ENCODE measurements at places on chromosomes 12 and 14.

DNA sequence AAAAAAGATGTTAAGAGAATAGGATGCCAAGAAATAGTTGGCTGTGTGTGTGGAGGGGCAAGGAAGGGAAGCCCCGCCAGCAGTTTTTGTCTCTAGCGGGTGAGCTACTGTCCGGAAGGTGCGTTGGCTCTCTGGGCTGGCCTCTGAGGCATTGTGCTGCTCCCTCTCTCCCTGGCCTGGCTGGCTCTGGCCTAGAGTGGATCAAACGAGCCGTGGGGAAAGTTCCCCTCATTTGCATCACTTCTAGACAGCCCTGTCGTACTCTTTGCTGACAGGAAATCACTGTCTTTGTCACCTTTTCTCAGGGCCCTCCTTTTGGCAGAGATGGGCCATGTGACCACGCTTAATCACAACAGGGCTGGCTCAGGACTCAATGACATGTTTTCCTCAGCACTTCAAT is 236.1 kb upstream of the NPAS3 start:
- no peak for DNase-seq

GRCh38 chr12:104456417-104456949 is at the start of gene CHST11:
CHST11 (plus strand) TSS chr12:104456948.
- DNase-seq, result peak; percentile 65

- no peak for DNase-seq
These were observed 311.2 kb downstream of the CACNA1C start for GRCh38 chr12:2363836-2364609.

- no peak for DNase-seq
These were observed 110.9 kb upstream of the DNM1L start for GRCh38 chr12:32568228-32568627.

DNA sequence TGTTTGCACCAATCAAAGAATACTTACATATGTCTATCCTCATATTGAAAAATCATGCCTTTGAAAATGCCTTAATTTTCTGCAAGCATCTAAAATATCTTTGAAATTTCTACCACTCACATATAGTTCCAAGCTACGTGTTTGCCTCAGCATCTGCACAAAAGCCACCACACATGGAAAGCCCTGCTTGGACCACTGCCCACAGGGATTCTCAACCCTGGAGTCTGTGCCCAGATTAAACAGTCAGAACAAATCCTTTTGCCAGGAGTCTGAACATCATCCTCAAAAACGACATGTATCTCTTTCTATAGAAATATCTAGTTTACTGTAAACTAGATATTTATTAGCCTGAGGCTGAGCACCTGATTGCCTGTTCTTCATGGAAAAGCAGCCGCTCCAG is 32.6 kb downstream of the ARMH4 start:
- DNase-seq, result no peak

- no peak for DNase-seq
These were observed 154.2 kb downstream of the PCNX1 start for GRCh38 chr14:71061458-71061857.

GRCh38 chr12:52070185-52070925 is 577 bp downstream of the ATG101 start:
- DNase-seq, result no peak

DNA sequence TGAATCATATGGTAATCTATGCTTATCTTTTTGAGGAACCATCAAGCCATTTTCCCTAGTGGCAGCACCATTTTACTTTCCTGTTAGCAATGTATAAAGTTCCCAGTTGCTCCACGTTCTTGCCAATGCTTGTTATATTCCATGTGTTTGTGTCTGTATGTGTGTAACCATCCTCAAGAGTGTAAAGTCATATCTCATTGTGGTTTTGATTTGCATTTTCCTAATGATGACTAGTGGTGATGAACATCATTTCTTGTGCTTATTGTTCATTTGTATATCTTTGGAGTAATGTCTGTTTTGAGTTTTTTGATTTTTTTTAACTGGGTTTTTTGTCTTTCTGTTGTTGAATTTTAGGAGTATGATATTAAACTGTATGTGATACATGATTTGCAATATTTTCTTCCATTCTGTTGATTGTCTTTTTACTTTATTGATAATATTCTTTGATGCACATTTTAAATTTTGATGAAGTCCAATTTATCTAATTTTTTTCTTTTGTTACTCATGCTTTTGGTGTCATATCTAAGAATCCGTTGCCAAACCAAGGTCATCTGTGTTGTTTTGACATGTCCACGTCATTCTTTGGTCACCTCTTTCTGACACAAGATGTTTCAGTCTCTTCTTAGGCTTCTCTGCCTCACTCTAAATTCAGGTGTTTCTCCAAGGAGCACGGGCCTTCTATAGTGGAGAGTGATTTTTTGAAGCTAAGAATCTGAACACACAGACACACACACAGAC is 36.1 kb downstream of the PPHLN1 start:
- DNase-seq, result no peak

DNA sequence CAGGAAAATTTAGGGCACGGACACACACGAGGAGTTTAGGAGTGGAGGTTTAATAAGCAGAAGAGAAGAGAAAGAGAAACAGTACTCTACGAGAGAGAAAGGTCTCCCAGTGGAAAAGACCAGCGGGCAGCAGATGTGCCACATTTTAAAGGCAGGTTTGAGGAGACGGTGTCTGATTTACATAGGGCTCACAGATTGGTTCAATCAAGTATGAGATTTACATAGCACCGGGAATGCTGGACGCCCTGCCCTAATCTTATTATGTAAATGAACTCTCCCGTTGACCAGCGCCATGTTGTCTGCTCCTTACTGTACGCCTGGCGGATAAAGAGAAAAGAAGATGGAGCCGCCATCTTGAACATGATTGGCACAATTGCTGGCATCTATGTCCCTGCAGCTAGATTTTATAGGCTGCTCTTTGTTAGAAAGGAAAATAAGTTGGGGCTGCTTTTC is 17.9 kb downstream of the NFKBIA start:
- no peak for DNase-seq

- no peak for DNase-seq
These were observed 12.7 kb upstream of the SERPINA1 start for GRCh38 chr14:94401083-94401482.

DNA sequence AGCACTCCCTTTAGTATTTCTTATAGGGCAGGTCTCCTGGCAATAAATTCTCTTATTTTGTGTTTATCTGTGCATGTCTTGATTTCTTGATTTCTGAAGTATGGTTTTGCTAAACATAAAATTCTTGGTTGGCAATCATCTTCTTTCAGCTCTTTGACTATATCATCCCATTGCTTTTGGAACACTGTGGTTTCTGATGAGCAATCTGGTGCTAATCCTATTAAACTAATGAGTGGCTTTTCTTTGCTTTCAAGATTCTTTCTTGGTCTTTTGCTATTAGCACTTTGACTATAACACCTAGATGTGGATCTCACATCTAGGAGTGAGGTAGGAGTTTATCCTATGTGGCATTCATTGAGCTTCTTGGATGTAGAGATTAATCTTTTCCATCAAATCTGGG is 120.7 kb upstream of the MED13L start:
- no peak for DNase-seq

DNA sequence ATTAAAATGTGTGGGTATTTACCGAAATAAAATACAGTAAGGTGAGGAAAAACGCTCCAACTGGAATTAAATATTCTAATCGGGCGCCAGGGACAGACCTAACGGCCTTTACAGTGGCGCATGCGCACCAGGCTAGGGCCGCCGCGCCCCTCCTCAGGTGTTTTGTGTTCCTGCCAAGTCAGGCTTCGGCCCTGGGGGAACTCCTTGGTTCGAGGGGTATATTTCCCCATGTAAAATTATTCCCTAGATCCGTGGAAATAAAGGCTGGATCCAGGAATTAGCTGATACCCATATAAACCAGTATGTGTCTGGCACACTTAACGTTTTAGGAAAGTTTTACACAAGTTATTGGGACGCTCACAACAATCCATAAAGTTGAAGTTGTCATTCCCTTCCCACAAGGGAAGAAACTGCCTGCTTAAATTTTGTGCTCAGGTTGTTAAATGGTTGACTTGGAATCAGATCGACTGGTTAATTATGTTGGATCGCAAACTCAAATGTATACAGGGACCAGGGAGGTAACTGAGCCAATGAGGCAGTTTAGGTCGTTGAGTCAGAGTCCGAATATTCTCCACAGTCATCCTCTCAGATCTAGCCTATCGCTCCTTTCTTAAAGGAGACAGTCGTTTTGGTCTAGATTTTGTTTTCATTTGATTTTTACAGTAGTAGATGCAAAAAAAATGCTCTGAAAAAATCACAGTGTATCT is 621 bp upstream of the ANAPC7 start:
- DNase-seq, result peak; percentile 73

DNA sequence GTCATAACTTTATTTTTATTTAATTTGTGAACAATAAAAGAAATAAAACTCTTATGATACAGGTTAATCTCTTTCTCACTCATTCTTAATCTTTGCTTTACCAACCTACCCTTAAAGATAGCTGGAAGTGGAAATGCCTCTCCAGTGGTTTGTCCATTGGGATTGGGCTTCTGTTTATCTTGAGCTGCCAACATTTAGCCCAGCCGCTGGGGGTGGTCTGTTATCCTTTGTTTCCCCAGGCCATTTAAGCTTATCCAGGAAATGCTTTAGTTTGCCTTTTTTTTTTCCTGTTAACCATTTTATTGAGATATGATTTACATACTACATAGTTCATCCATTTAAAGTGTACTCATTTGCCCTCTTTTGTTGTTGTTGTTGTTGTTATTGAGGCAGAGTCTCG is 8.2 kb downstream of the TDG start:
- no peak for DNase-seq

GRCh38 chr12:46818642-46819041 is 7.2 kb downstream of the SLC38A4 start:
- no peak for DNase-seq

DNA sequence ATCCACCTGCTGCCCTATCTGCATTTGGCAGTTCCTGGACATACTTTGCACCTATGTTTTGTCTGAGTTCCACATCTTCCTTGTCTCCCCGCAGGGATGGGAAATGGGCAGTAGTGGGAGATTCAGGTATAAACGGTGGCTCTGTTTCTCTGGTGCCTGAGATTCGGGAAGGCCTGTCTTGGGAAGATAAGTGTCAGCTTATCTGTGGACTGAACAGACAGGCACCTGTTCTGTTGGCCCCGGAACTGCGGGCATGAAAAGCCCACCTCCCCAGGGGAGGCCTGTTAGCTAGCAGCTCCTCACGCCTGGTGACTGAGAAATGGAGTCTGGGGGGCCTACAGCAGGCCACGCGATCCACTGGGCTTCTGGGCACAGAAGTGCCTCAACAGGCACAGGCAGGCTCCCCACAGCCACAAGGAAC is 5.8 kb downstream of the PHB2 start:
- no peak for DNase-seq

- no peak for DNase-seq
These were observed 475.6 kb upstream of the MIS18BP1 start for GRCh38 chr14:45728434-45729225.

GRCh38 chr12:68374307-68374982 is 42.3 kb upstream of the MDM1 start:
- DNase-seq, result no peak

DNA sequence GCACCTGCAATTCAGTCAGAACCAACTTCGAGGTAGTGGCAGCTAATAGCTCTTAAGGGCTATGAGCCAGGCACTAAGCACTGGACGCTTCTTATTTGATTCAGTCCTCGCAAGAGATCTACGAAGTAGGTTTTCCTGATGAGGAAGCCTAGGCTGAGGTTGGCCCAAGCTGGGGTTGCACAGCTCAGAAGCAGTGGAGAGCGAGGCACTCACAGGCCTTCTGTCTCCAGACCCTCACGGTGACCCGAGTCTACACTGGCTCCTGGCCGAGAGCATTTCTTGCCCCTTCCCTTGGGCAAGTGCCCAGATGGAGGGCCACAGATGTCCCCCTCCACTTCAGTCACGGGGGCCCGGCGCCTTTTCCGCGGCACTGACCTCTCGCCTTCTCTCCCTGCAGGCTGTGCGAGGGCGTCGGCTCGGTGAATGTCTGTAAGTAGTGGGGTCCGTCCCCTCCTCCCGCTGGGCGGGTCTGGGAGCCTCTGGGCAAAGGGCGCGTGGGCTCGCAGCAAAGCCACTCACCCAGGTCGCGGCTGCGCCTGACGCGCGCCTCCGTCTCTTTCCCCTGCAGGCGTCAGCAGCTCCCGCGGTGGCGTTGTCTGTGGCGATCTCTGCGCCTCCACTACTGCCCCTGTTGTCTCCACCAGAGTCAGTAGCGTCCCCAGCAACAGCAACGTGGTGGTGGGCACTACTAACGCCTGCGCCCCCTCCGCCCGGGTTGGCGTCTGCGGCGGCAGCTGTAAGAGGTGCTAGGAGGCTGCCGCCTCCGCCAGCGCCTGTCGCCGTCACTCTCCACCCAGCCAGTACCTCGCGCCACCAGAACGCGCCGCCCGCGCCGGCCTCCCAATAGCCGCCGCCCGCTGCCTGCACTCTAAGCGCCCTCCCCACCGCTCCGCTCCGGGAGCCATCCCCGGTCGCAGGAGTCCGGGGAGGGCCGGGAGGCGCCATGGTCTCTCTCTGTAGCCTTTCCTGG is 13.1 kb downstream of the KRT83 start:
- DNase-seq, result peak; percentile 48

GRCh38 chr12:47757364-47757839 is 1.3 kb downstream of the RAPGEF3 start:
- DNase-seq, result no peak

DNA sequence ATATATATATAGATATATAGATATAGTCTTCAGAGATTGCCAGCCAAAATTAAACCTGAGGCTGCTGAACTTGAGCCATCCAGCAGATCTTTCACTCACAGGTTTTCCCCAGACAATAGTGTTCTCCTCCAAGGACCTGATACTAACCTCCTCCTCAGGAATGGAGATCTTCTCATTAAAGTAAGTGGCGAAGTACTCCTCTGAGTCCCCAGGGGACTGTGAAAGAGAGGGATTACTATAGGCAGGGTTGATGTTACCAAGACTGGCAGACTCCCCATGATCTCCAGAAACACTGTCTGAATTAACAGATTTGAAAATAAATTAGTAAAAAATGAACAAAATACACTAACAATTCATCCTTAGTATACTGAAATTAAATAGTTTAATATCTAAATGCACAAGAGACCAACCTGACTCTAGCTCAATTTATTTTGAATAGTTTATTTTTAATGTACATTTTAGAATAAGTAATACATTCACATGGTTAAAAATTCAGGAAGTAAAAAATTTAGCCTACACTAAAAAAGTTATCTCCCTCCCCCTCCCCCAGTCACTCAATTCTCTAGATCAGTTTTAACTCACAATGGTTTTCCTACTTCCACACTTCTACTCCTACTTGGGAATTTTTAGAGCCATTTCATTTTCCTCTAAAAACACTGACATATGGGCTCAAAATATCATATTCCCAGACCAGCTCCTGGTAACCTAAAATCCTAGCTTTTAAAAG is 17.7 kb downstream of the SLC11A2 start:
- DNase-seq, result no peak

DNA sequence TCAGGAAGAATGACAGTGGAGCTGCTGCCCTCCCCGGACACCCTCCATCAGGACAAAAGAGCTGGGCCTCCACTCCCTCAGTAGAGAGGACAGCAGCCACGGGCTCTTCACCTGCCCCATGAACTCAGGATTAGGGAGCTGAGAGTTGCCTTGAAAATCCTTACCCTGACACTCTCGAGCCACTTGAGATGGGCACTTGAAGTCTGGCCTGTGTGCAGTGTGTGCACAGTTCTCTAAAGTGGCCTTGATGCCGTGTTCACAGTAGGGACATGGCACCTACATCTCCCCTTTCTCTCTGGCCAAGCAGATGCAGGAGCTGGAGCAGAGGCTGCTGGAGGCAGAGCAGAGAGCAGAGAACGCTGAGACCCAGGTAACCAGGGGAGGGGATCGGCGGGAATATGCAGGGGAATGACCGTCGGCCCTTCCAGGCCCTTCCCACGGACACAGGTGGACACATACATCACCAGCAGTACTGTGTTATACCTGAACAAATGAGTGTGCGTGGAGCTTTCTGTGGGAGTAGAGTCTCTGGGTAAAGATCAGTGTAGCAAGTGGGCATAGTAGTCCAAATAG is 22.5 kb downstream of the PLEKHH1 start:
- DNase-seq, result no peak

GRCh38 chr12:42373669-42374068 is 47.7 kb downstream of the PPHLN1 start:
- no peak for DNase-seq
